Effector memory CD4-positive, alpha-beta T cell (primary cell): ENCODE measurements at places on chromosomes 2 and 18.

GRCh38 chr2:163604941-163605555 is 130.8 kb downstream of the FIGN start:
- no peak for DNase-seq

GRCh38 chr2:224033601-224034000 is 5.5 kb downstream of the SERPINE2 start:
- no peak for DNase-seq

DNA sequence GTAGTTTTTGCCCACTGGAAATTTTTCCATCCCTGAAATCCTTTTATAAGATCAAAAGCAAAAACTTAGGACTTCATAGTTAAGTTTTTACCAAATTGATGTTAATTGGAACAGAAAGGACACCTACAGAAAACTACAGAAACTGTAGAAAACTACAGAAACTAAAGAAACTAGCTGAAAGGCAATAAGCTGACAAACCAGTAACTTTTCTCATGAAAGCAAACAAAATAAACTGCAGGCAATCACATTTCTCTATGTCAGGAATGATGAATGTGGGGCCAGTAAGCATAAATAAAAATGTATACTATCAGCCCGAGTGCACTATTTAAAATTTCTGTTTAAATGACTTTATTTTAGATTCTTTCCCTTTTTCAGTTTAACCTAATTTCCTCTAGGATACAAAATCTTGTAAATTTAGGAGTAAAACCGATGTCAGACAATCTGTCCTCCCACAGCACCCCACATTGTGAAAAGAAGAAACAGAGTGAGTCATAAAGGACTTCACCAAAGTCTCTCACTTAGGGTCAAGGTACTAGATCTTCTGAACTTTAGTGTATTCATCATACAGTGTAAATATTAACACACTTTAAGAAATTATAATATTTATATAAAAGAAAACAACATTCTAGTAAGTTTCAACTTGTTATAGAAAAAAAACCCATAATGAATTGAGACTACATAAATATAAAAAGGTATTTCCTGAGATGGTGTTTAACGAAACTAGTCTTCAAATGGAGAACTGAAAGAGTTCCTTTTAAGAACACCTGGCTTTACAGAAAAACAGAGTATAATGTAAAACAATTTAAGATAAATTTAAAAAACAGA is 46.6 kb downstream of the USP40 start:
- DNase-seq, result no peak

DNA sequence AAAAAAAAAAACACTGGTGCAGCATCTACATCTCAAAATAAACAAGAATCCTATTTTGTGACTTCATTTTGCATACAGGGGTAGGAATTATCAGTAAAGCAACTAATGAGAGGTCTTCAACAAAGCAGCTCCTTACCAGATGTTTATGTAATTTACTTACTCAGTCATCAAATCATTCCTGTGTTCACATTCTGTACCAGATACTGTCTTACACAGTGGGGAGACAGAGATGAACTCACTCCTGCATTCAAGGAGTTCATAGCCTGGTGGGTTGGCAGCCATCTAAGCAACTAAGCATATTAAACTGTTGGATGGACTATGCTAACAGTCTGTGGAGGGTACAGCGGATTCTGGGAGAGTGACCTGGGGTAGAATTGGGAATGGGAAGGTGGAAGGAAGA is 169.0 kb downstream of the OSR1 start:
- DNase-seq, result no peak

DNA sequence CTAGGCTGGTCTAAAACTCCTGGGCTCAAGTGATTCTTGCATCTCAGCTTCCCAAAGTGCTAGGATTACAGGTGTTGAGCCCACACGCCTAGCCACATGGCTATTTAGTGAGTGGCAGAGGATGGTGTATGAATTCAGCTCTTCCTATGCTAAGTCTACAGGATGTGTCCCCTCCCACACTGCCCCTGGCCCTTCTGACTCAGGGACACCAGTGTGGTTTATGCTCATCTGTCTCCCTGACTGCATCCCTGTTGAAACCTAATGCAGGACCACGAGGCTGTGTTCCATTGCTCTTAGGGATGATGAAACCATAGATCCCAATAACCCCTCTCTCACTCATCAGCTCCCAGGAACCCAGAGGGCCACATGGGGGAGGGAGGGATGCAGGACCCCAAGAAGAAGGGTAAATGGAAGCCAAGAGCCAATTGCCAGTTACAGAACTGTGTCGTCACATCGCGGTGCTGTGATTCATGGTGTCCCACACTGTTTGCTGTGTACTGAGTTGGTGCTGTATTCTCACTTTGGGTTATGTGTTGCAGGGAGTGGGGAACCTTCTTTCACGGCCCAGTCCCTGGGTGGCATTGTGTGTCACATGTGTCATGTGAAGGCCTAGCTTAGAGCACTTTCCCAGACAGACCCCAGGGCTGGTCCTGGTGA is 102.9 kb upstream of the HAAO start:
- no peak for DNase-seq

GRCh38 chr18:22422909-22423548 is 5.3 kb upstream of the CTAGE1 start:
- DNase-seq, result no peak

GRCh38 chr18:5974696-5975095 is 79.4 kb upstream of the TMEM200C start:
- DNase-seq, result no peak

DNA sequence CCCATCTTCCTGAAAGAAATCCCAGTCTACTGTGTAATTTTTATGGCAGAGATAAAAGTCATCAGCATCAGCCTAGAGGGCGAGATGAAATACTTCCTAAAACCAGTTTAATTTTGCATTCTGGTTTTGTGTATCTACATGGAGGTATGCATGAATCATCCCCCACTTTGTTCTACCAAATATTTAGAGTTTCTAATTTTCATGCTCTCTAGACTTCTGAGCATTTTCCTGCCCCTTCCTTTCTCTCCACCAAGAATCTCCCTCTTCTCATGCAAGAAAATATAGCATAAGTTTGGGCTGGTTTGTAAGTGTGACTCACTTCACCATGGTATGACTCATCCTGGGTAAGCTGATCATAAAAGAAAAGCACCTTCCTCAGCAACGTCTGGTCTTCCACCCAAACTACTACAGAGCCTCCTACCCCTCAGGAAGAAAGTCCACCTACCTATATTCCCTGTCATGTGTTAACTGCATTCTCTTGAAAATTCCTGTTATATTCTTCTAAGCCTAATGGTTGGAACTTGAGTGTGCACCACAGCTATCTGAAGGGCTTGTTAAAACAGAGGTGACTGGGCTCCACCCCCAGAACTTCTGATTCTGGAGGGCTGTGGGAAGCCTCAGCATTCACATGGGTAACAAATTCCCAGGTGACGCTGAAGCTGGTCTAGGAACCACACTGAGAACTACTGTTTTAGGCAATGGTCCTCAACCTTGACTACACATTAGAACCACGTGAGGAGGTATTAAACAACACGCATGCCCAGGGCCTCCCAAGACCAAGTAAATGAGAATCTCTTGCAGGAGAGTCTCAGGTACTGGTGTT is 37.4 kb upstream of the RAPGEF4 start:
- no peak for DNase-seq

- DNase-seq, result no peak
These were observed 43.2 kb upstream of the ORC2 start for GRCh38 chr2:201006704-201007103.

DNA sequence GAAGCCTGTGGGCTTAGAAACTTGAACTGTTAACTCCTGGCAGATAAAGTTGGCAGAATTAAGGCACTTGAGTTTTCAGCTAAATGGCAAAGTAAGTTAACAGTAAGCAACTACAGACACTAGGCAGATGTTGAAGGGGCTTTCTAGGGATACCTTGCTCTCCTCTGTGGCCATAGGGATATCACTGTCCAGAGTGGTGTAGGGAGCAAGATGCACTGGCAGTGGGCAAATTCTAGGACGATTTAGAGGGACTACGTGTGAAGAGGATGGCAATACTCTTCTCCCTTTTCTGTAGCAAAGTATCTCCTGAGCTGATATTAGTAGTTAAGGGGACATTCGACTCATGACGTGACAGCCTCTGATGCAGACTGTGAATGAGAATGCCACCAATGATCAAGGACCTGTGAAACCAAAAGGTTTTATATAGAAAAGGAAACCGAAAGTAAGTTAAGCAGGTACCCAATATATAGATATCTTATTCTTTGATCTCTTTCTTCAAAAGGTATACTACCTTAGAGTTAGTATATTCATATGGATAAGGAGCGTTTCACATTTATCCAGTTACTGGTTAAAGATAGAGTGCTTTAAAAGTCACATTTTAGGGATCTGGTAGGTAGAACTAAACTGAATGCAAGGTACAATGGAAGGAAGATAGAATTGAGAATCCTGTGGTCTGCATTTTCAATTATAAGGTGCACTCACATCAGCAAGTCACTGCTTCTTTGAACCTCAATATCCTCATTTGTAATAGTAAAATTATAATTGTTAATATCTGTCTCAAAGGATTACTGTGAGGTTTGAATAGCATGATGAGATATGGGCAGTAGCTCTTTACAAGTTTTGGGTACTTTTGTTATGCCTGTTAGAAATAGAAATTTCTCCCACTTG is 106.4 kb downstream of the KCNH7 start:
- DNase-seq, result no peak

- no peak for DNase-seq
These were observed 200.9 kb downstream of the SETBP1 start for GRCh38 chr18:44881461-44882162.

DNA sequence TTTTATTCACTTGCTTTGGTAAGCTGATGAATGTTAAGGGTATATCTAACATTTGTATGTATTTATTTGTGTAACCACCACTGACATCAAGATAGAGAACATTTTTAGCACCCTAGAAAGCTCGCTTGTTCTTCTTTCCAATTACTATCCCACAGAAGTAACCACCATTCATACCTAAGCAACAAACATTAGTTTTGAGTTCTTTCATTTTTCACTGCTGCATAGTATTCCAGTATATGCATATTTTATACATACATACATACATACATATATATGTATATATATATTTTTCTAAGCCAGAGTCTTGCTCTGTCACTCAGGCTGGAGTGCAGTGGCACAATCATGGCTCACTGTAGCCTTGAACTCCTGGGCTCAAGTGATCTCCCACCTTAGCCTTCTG is 11.1 kb upstream of the DYM start:
- no peak for DNase-seq

DNA sequence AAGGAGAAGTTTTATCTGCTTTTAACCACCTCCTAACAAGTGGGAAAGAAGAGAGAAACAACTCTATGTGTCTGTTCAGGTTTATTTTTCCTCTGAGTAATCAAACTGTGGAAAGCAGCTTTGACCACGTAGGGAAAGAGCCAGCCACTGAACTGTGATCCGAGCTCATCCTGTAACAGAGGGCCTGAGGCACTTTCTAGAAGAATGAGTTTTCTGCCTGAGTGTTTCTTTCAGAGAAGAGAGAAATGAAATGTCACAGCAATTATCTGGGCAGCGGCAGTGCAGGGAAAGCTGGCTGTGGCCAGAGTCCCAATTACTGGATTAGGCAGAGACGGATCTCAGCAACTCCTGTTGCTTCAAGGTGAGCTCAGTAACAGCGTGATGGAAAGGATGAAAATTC is 151.9 kb downstream of the CD226 start:
- no peak for DNase-seq

DNA sequence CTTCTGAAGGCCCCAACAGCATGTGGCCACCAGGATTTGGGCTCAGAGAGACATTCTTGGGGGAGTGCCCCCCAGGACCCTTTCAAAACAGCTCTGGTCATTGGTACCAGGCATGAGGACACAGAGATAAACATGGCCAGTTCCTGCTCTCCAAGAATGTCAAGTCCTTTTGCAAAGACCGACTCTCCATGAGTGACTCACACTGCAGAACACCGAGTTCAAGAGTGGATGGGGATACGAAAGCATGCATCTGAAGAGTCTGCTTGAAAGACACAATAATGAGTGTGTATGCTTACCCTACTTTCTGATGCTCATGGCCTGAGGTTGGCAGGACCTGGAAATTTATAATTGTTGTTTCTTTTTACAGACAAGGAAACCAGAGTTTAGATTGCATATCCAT is 450.6 kb downstream of the TSN start:
- no peak for DNase-seq

GRCh38 chr2:240881913-240882312 is 13.3 kb downstream of the AGXT start:
- no peak for DNase-seq

DNA sequence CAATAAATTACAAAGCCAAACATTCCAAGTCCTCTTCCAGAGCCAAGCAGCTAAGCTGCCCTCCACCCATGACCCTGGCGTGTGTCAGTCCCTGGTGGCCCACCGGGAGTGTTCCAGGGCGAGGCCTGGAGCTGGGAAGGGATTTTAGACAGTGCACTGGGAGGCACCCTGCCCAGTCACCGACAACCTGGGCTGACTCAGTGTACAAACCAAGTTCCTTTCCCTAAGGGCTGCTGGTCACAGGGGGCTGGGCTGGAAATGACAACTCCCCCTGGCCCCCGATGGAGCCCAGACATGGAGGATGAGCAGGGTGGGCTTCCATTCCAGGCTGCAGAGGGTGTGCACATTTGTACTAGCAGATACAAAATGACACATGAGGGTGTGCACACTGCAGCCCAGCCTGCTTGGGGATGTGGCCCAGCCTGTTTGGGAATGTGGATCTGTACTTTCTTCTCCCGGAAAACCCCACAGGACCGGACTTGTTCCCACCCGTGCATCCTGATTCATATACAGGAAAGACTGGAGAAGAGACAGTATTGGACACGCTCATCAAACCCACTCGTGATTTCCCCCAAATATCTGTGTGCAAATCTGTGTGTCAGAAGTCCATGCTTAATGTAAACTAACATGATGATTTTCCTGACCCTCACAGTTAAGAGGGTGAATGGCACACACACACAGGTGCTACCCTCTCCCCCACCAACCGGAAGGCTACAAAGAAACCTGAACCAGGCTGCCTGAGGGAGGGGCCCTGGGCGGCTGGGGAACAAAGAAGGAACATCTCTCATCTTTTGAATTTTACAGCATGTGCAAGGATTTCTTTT is 58.9 kb downstream of the NDUFA10 start:
- DNase-seq, result no peak

DNA sequence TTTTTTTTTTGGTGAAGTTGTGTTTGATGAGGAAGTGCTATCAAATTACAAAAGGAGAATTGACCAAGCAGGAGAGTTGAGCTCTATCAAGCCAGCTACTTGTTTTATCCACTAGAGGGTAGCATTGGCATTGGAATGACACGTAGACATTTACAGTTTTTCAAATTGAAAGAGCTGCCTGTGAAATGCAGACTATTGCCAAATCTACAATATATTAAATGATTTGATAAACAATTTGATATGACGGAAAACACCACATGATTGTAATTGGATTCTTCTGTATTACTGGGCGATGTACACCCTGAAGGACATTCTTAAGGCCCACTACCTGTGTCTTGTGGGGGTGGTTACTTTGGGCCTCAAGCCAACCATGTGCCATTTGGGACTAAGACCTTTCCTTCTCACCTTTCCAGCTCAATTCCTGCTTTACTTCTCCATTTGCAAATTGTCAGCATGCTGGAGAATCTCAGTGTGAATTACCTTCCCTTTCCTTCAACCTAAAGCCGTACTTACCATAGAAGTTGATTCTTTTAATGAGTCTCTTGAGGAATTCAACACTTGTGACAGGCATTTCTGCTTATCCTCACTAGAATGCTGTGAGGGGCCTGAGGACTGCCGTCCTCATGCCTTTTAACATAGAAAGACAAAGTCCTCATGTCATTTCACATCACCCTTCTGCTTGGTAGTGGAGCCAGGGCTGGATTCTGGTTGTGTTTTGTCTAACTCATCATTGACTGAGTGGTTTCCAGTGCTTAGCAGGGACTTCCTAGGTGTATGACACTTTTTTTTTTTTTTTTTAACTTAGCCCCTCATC is 134.8 kb upstream of the THUMPD2 start:
- no peak for DNase-seq

GRCh38 chr18:66769375-66769774 is 165.5 kb upstream of the CDH19 start:
- DNase-seq, result no peak

GRCh38 chr18:12776821-12777471 is 74.1 kb downstream of the PSMG2 start:
- DNase-seq, result no peak
